Retinal pigment epithelial cell (primary cell): ENCODE measurements at places on chromosomes 2 and 18.
A peak's percentile ranks its signal among the peaks of the same experiment; 100 is the strongest.

GRCh38 chr2:152537081-152537651 is 180.1 kb downstream of the PRPF40A start:
- no peak for DNase-seq

DNA sequence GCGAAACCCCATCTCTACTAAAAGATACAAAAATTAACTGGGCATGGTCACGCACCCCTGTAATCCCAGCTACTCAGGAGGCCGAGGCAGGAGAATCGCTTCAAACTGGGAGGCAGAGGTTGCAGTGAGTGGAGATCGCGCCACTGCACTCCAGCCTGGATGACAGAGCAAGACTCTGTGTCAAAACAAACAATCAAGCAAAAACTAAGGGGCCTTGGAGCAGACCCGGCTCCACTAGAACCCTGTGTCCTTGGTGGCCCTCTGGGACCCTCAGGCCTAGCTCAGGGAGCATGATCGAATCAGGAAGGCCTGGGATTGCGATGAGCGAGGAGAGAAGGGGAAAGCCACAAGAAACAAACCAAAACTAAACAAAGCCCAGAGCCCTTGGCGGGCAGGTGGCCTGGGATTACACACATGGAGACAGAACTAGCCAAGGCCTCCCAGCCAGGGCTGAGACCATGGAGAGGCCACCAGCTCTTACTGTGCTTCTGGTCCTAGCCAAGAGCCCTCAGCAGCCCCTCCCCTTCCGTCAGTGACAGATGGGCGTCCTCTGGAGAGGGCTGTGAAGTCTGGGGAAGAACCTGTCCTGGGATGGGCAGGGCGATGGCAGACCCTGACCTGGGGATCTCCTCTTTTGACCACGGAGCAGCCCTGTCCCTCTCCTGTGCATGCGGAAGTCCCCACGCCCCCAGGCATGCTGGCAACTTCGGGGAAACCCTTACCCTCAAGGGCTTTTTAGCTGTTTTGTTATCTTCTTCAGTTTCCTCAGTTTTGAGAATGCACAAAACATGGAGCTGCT is 27.4 kb upstream of the CATIP start:
- no peak for DNase-seq

DNA sequence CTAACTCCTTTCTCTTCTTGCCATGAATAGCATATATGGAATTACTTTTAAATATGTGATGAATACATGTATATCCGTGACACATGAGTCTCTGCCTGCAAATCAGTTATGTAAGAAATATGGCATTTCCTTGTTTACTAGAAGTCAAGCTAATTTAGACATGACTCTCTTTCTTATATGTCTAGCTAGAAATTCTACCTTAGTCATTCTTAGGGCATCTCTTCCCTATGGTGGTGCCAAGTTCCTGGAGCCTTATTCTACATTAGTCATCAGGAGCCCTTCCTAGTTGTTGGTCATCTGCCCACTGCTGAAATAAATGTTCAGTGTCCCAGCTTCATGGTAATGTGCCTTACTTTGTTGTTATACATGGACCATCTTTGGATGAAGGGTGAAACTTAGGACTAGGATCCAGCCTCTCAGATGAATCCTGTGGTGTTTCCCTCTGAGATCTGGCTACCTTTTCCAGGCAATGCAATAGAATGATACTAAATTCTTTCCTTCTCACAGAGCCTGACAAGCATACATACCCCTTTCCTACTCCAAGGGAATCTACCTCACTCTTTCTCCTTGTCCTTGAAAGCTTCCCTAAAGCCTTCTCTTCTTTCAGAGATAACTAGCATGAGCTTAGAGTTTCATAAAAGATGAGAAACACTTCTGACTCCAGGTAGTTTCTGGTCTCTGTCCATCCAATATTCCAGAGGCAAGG is 415.3 kb upstream of the VWC2L start:
- DNase-seq: peak; percentile 63

- no peak for DNase-seq
Observed at GRCh38 chr2:16130906-16131400, 190.6 kb downstream of the MYCN start.

DNA sequence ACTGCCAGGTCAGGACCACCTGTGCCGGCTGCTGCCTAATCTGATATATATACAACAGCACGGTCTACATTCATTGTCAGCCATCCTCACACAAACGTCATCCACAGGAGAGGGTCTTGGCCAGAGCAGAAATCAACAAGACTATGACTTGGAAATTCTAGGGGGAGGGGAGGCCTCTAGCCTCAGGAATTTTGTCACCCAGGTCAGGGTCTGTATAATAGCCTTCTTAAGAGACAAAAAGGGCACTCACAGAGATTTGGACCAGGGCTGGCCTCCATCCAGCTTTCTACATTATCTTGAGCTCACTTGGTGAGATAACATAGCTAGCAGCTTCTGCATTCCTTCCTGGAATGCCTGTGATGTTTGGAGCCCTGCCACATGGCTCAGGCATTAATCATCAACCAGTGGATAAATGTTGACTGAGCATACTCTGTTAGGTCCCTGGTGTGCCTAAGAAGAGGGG is 50.4 kb upstream of the CTIF start:
- DNase-seq: peak; percentile 89

DNA sequence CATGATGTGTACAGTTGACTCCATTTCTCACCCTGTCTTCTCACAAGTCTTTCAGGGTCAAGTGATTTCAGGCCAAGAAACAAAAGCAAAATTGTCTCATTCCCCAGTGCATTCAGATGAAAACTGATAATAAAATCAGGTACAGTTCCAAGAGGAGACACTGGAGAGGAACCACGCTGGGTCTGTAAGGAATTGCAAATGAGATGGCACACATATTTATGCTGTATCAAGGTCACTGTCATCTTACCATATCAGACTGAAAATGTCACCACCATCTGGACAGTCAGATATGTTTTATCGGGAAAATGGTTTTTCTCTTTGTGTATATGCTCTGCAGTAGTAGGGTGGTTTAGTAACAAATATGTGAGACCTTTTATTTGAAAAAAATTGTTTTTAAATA is 91.7 kb downstream of the CCDC138 start:
- DNase-seq: no peak

DNA sequence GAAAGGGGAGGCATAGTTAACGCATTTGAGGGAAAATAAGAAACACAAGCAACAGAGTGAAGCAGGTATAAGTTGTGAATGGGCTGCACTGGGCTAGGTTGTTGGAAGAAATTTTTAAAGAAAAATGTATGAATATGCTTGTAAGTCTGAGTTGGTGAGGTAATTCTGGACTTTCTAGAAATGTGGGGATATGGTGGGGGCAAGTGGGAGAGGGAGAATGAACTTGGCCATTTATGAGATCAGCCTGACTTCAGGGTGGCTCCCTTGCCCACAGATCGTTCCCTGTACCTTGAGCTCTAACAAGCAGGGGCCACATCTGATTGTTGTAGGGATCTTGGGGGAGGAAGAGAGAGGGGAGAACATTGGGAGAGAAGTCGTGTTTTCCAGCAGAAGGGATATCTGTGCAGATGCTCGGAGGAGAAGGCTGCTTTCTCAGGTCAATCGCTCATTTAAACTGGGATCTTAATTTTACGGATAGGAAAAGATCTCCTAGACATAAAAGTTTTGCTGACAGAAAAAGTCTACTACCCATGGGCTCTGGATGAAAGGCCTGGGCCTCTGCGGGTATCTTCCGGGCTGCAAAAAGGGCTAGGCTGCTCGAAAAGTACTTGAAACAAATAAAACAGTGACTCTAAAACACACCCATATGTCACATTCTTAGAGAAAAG is 42.5 kb upstream of the FZD5 start:
- no peak for DNase-seq

- peak; percentile 64 for DNase-seq
Observed at GRCh38 chr2:162403884-162404283, 60.0 kb downstream of the GCA start.

DNA sequence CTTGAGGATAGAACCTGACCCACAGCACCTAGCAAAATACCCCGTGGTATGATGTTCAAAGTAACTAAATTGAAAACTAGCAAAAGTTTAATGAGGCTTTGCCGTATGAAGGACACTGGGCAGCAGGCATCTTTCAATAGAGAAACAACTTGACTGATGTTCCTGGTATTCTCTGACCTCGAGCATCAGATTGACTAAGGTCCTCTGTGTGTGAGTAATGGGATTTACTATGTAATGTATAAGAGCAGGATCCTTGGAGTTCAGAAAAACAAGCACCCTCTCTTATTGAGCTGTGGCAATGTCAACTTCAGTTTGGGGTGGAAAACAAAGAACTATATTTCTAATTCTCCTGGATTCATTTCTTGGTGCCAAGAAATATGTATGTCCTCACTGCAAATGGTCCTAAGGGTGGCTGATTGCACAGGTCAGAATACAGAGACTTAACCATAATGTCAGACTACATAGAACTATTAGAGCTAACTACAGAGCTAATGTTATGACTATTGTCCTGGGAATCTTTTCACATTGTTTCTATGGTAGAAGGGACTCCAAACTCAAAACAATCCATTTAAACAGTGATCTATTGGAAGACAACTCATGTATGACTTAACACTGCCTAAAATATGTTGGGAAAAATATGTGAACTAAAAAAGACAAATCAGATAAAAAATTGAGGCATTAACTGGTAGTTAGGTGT is 4.4 kb downstream of the TNFAIP6 start:
- no peak for DNase-seq

DNA sequence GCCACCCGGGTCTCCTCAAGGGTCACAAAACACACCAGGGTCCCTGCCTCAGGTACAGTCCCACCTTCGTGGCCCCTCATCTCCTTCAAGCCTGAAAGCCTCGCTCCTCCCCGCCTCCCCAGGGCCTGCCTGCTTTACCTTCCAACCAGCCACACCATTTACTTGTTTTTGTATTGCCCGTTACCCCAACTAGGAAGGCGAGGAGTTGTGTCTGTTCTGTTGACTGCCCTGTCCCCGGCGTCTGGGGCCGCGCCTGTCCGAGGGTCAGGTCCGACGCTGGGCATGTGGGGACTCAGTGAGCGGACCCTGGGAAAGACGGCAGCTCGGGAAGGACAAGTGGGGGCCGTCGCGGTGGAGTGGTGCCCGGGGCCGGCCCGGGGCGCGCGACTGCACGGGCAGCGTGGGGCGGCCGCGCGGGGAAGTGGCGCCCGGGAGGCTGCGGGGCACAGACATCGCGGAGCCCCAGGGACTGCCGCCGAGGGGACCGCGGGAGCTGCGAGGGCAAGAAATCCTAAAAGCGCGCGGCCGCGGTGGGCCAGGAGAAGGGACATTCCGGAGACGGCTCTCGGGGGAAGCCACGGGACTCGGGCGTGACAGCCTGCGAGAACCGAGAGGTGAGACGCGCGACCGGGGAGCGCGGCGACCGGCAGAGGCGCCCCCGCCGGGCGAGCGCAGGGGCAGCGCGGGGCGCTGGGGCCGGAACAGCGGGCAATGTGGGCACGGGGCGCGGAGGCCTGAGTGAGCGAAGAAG is 797 bp upstream of the GRHL1 start:
- DNase-seq: no peak

DNA sequence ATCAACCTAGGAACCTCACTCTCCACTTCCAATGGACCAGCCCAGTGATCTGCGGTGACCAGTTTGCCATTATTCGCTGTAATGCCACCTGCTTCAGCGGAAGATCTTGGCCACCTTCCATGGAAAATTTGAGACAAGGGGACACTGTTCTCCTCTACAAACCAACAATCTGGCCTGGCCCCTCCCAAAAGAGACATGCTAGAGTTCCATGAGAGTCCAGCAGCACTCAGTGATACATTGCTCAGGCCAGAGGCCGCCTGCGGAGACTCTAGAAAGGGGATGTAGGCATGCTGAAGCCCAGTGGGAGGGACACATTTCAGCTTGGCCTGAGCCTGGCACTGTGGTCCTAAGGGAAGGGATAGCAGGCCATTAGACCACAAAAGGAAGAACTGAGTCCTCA is 58.3 kb downstream of the COL6A3 start:
- DNase-seq: no peak

GRCh38 chr2:85221067-85221691 is 88.0 kb downstream of the TCF7L1 start:
- DNase-seq: no peak
